Fibroblast of skin of back (primary cell): ENCODE measurements at places on chromosomes 12 and 14.
A peak's percentile ranks its signal among the peaks of the same experiment; 100 is the strongest.

GRCh38 chr14:79915406-79915805, 295.9 kb downstream of the DIO2 start:
- DNase-seq = no peak

DNA sequence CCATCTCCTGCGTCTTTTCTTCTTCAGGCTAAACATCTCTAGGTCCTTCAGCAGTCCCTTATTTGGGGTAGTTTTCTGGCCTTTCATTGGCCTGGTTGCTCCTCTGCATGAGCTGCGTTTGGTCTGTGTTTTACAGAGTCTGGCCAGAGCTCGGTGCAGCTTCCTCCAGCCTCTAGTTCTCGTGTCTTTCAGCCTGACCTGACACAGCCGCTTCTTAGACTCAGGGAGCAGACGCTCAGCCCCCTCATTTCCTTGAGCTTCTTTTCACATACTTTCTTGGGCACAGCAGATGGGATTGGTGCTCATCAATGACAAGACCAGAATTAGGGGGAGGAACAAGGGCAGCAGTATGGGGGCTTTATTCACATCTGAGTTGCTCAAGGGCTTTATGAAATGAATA, 13.6 kb upstream of the GSG1 start:
- no peak for DNase-seq

DNA sequence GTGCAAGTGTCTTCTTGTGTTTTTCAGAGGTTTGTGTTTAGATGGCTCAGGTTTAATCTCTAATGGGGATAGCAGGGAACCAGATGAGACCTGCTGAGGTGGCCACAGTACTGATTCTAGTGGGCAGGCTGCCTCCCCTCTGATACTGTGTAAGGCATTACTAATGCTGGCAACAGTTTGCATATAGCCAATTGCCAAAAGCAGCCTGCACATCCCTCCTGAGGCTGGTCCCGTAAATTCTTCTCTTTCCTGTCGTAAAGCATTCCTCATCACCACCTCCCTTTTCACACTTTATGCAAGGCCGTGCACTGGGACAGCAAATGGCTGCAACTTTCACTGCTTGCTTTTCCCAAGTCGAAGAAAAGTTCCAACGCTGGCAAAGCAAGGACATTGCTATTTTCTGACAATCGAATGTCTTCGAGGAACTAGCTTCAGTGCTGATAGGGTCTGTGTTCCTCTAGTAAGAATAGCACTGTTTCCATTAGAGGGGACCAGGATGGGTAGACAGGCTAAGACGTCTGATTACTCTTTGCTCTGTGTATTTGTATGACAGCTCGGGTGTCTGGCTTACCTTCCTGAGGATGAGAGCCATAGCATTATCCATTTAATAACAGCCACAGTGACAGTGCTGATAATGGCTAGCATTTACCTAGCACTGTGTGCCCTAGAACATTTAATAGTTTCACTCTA, 178.2 kb upstream of the HIF1A start:
- DNase-seq = no peak

GRCh38 chr12:131003716-131004045, 50.0 kb downstream of the ADGRD1 start:
- no peak for DNase-seq

GRCh38 chr12:77133566-77133965, 68.2 kb upstream of the E2F7 start:
- DNase-seq = peak; percentile 75

- DNase-seq = peak; percentile 90
Measured at GRCh38 chr12:12726555-12727093, 9.5 kb downstream of the CDKN1B start.

DNA sequence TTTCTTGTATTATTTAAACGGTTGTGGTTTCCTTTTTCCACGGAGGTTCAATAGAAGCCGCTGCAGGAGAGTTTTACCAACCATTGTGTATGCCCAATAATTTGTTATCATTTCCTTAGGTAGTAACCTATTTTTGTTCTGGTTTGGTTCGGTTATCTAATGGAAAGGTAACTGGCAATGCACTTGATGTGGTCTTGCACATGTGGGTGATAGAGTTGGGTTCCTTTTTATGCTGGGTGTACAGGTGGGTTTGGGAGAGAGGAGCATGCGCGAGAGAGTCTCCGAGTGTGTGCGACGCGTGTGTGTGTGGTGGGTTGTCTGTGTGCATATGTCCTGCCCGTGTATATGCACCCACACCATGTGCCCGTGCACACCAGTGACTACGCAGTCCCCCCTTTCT, 102.7 kb upstream of the FKBP4 start:
- no peak for DNase-seq

DNA sequence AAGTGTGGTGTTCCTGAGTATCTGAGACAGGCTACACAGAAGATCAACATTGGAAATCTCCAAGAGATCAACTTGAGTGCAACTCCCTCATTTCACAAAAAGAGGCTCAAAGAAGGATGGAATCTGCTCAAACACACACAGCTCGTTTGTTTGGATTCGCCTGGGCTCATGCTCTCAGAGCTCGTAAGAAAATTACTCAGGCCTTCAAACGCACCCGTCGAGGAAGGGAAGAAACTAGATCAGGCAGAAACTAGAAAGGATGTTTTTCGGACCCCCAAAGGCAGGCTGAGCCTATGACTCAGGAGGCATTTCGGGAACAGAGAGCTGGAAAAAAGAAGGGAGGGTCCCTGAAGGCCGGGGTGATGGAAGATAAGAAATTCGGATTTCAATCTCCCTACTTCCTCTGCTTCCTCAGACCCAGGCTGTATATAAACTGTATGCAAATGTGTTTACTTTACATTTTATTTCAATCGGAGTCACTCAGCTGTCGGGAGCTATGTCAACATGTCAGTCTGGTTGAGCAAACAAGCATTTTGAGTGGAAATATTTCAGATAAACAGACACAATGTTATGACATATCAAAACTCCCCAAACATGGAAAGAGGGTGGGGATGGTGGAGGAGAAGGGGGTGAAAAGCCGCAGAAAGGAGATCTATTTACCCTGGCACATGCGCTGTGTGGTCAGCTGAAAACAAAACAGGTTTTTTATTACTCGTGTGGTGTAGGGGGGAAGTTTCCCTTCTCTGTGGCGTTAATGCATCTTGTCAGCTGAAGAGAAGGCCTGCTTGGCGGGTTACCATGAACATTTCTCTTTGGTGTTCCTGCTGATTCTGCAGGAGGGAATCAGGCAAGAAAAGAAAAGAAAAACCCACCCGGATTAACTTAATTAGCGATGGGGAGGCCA, 129.1 kb upstream of the TBX3 start:
- DNase-seq = peak; percentile 13

GRCh38 chr14:100442498-100443490, 119.7 kb downstream of the SLC25A47 start:
- no peak for DNase-seq

- no peak for DNase-seq
Measured at GRCh38 chr12:79521576-79521975, 169.2 kb downstream of the PAWR start.

GRCh38 chr14:97453991-97454390, 656.8 kb downstream of the VRK1 start:
- DNase-seq = no peak

DNA sequence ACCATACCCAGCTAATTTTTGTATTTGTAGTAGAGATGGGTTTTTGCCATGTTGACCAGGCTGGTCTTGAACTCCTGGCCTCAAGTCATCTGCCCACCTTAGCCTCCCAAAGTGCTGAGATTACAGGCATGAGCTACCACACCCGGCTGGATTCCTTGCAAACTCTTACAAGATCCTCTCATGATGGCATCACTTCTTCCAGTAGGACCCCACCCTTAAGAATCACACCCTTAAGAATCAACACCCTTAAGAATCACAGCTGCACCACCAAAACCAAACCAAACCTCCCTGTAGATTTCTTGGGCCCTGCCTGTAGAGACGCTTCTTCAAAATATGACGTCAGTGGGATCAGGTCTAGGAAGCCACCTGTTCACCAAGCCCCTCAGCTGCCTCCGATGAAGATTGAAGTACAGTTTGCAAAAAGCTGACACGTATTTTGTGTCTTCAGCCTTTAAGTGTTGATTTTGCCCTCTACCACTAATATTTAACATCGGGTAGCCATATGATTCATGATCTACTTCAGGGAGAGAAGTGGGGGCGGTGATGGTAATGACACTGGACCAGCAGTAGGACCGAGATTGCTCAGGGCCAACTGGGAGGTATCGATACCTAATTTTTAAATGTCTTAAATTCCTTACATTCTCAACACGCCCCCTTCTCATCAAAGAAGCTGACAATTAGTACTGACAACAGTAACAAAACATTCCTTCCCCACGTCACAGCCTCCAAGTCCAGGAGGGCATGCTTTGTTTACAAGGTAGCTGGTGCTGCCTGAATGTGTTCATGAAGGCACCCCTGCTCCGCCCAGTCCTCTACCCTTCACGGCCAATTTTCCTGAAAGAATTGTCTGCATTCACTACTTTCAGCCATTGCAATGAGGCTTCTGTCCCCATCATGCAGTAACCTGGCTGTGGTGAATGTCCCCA, 57.2 kb downstream of the ESRRB start:
- no peak for DNase-seq

GRCh38 chr14:32545095-32545494, 216.0 kb downstream of the AKAP6 start:
- DNase-seq = no peak

GRCh38 chr12:91628656-91629055, 446.0 kb upstream of the DCN start:
- DNase-seq = no peak

GRCh38 chr12:51672334-51672733, 81.3 kb downstream of the SCN8A start:
- DNase-seq = no peak

DNA sequence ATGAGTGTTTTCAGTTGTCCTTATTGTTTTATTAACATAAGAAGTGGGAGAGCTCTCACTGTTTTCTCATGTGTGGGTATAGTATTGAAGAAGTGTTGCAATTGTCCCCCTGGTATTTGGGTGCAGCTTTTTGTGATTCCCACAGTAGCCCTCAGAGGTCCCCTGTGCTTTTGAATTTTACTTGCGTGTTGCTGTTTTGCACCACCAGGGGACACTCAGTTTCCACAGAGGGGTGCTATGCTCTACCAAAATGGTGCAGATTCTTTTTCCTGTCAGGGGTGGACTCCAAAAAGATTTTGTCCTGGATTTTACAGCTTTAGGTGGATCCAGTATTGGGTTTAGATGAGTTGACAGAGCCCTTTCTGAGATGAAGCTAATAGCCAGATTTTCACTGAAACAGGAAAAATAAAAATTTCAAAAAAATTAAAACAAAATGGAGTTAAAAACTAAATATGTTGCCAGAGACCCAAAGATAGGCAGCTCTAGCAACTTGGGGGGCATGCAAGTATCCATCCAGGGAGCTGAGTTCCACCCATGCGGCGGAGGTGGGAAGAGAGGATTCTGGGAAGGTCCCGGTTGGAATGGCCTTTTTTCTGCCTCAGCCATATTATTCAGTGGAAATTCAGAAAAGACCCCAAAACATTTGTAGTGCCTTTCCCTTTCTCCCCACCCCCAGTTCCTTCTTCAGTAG, 50.2 kb downstream of the TTLL5 start:
- peak; percentile 70 for DNase-seq

DNA sequence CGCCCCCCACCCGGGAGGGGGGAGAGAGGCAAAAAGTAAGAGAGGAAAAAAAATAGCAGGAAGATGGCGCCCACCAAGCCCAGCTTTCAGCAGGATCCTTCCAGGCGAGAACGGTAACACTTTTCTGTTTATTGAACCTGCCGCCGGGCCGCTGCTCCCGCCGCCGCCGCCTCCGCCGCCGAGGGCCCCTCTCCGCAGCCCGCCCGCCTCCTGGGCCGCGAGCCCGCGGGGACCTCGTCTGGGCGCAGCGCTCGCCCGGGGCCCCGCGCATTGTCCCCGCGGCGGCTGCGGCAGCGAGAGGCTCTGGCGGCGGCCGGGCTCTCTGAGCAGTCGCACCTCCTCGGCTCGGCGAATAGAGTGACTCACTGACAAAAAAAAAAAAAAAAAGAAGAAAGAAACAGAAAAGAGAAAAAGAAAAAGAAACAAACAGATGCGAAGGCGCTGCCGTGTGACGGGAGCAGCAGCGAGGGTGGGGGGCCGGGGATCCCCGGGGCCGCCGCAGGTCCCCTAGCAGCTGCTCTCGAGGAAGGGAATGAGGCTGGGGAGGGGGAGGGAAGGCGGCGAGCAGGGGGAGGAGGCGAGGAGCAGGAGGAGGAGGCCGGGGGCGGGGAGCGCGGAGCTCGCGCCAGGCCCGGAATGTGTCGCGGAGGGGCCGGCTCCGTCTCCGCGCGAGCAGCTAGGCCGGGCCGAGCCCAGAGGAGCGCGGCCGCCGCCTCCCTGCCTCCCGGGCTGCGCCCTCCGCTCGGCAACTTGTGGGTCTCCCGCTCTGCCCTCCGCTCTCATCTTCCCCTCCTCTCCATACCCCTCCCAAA, 781 bp downstream of the NPAS3 start:
- DNase-seq = peak; percentile 80

GRCh38 chr12:5433845-5434646, 2.1 kb downstream of the NTF3 start:
- no peak for DNase-seq
